ENCODE measurements at places on chromosomes 1 and 21. TPM values are rescaled to one million over a fixed set of nuclear protein-coding genes. Genes with fewer than 3 reads are reported as not detected.

DNA sequence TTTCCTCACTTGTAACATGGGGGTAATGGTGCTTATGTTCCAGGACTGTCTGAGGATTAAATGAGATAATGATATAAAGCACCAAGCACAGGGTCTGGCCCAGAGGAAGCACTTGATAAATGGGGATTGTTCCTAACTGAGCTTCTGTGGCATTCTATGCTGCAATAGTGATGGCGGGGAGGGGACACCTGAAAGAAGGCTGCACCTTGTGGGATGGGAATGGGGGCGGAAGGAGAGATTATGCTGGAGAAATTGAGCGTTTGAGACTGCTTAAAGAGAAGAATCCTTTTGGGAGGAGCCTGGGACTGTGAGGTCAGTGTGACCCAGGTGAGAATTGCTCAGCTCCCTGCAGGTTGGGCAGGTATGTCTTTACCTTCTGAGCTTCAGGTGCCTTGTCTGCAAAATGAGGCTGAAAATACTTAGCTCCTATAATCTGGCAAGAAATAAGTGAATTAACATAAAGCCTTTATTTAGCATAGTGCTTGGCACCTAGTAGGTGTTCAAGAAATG is 55.9 kb upstream of the CTPS1 start:
- DNase-seq, result no peak

DNA sequence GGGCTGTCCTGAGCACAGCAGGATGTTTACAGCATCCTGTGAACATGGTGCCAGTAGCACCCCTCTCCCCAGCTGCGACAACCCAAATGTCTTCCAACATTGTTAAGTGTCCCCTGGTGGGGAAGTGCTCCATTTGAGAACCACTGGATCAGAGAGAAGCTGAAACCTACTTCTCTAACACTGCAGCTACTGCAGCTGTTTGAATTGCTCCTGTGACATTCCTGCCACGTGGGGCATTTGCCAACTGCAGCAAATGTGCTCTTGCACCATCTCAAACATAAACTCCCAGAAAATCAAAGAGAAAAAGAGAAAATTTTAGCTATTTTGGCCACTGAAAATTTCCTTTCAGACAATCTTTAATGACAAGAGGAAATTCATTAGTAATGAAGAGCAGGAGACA is 11.0 kb downstream of the SLC2A5 start:
- DNase-seq, result no peak

DNA sequence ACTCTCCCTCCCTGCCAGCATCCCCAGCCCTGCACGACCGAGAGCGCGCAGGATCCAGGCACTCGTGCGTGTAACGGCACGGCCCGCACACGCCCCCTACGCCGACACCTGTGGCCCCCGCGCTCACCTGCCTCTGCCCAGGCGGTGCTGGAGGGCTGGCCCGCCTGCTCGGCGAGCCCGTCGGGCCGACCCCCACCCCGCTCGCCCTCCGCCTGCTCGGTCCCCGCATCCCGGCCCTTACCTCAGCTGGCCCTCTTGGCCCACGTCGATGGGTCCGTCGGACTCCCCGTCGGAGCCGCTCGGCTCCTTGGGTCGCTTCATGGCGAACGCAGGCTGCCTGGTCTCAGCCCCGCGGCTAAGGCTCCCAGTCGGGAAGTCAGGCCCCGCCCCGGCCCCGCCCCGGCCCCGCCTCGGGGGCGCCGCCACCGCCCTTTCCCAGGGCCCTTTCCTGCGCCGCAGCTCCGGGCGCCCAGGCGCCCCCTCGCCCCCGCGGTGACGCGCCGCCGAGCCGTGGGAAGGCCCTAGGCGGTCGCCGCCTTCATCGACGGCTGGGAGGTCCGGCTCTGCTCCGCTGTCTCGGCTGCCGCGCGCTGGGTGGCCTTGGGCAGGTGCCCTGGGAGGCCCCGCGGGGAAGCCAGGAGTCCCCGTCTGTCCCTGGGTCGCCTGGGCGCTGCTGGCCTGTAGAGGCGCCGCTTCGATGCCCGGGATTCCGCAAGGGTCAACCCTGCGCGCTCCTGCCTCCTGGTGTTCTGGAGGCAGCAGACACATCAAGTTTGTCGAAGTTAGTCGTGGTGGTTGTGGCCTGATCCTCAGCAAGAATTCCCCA is at the start of gene HEYL:
TSS of gene HEYL (minus strand) at position 339 of the 826 bp plus-strand sequence. CDS start at position 321, 18 bp downstream.
- DNase-seq, result peak; percentile 92

- no peak for DNase-seq
These were observed 7.0 kb downstream of the NAV1 start for GRCh38 chr1:201545851-201546492.

DNA sequence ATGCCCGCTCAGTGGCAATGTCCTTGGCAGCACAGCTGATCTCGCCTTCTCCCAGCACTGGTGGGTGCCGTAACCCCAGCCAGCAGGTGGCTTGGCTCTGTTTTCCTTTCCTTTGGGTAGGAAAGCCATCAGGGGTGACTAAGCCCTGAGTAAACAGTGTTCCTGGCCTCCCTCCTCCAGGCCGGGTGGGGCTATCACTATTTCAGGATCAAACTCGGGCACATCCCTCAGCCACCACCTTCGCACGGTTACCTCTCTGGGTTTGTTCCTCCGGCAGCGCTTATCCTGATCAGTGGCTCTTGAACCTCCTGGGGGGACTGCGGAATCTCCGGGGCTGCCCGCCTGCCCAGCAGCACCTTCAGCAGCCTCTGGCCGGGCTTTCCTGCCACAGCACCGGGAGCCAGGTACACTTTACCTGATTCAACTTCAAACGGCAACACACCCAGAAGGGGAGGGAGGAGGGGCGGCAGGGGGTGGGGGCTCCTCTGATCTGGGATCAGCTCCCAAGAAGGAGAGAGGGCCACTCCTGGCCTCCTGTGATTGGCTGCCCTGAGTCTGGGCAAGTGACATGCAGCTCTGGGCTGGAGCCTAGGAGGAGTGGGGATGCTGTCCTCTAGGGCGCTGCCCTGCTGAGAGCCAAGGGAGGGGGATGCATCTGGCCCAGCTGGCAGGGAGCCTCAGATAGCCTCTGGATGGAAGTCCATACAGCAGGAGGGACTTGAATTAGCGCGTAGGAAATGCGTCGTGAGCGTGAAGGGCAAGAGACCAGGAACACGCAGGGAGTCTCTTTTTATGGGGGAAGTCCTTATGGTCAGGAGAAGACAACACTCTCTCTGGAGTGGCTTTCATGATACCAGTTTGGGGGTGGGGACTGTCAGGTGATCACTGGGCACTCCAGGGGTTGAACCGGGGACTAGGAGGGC is at the start of gene ASCL5:
TSS of gene ASCL5 (minus strand) at position 353 of the 923 bp plus-strand sequence. CDS start 11,812 bp downstream, outside the sequence.
- DNase-seq, result peak; percentile 82

GRCh38 chr1:50620680-50621329 is 197.6 kb upstream of the DMRTA2 start:
- peak; percentile 22 for DNase-seq

Gene OR10Z1
- total RNA-seq, result not detected

DNA sequence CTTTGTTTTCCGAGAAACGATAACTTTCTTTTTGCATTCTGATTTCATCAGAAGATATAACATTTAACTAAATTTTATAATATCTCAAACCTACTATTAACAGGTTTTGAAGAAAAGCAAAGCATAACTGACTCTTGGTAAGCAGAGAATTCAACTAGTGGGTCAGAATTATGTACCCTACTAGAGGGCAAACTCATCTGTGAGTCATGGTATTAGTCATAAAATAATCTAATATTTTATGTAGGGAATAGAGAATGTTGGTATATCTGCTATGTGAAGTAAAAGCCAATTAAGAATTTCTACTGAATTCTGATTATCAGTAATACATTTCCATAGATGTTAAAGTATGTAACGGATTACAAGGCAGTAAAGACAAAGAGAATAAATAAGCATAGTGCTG is 56.8 kb downstream of the USP1 start:
- no peak for DNase-seq

- no peak for DNase-seq
These were observed 27.8 kb upstream of the CACYBP start for GRCh38 chr1:174971902-174972301.

- no peak for DNase-seq
These were observed 159.5 kb downstream of the SLC45A1 start for GRCh38 chr1:8477166-8477982.

- DNase-seq, result no peak
These were observed 2.1 kb downstream of the ELK4 start for GRCh38 chr1:205629751-205630150.

- DNase-seq, result no peak
These were observed 197.4 kb upstream of the GALNT2 start for GRCh38 chr1:229869687-229870086.

DNA sequence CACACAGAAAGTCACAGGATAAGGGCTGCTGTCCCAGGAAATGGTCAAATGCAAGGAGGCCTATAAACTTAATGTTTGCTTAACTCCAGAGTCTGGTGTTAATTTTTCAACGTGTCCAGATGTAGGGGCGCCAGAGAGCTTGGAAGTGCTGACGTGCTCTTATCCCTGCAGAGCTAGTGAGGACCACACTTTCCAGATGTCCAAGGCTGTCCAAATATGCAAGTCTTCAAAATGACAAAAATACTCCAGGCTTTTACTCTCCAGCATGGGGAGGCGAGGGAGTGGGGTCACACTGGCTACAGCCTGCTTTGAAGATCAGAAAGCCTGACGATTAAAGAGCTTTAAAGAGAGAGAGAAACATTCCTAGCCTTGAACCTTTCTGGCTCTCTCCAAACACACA is 57.6 kb downstream of the ABCA4 start:
- DNase-seq, result peak; percentile 63

Gene ARHGAP29
- total RNA-seq, result 22.8 TPM

GRCh38 chr1:227911376-227911775 is 36.4 kb downstream of the WNT9A start:
- no peak for DNase-seq

GRCh38 chr1:192632188-192632587 is 3.8 kb upstream of the RGS13 start:
- DNase-seq, result no peak

GRCh38 chr1:151342569-151342968 is 4.5 kb downstream of the RFX5 start:
- DNase-seq, result no peak

DNA sequence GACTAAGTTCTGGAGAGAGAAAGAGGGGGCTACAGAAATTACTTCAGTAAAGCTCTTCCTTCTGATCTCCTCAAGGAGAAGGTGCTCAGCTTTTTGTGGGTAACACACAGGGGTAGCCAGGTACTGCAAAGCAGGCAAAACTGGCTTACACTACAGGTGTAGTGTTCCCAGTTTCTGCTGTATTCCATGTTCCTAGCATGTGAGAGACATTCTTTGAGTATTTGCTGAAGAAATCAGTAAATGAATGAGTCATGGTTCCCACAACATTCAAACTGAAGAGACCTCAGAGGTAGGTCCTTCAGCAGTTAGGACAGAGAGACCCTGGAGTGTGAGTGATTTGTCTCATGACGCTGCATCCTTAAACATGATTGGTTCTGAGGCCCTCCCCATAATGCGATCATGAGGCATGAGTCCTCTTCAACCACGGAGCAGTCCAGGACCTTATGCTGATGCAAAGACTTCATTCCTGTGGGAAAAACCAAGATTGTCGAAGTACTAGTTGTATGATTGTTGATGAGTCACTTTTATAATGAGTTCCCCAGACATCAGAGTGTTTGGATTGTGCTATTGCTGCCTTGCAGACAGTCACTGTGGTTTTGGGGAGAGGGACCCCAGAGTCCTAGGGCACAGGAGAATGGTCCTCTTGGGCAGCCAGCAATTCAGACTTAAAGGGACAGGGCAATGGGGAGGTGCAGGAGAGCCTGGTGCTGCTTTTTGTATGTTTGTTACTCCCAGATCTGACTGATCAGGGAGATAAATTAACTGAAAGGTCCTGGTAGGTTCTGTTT is 2.7 kb upstream of the OR10J4 start:
- DNase-seq, result no peak

Gene SH2D1B
- total RNA-seq, result not detected

- no peak for DNase-seq
These were observed 938.1 kb downstream of the TTLL7 start for GRCh38 chr1:83060651-83061390.

Gene PPIAL4G
- not detected for total RNA-seq

GRCh38 chr1:167701510-167701909 is 20.3 kb upstream of the MPZL1 start:
- no peak for DNase-seq

Gene MCOLN3
- 15.8 TPM for total RNA-seq

DNA sequence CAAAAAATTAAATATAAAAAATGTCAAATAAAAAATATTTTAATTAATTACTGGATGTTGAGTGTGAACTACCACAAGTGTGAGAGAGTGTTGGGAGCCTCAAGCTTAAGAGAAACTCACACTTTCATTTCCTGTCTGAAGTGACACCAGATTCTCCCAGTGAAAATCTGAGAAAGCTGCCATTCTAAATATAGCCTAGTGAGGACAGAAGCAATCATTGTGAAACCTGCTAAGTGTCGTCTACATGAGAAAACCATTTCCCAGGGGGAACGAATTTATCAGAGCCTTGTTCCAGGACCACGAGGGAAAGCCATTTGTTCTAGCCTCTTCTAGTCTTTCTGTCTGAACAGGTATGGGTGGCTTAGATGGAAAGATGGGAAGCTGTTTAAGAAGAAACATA is 329.3 kb upstream of the PRMT6 start:
- no peak for DNase-seq

DNA sequence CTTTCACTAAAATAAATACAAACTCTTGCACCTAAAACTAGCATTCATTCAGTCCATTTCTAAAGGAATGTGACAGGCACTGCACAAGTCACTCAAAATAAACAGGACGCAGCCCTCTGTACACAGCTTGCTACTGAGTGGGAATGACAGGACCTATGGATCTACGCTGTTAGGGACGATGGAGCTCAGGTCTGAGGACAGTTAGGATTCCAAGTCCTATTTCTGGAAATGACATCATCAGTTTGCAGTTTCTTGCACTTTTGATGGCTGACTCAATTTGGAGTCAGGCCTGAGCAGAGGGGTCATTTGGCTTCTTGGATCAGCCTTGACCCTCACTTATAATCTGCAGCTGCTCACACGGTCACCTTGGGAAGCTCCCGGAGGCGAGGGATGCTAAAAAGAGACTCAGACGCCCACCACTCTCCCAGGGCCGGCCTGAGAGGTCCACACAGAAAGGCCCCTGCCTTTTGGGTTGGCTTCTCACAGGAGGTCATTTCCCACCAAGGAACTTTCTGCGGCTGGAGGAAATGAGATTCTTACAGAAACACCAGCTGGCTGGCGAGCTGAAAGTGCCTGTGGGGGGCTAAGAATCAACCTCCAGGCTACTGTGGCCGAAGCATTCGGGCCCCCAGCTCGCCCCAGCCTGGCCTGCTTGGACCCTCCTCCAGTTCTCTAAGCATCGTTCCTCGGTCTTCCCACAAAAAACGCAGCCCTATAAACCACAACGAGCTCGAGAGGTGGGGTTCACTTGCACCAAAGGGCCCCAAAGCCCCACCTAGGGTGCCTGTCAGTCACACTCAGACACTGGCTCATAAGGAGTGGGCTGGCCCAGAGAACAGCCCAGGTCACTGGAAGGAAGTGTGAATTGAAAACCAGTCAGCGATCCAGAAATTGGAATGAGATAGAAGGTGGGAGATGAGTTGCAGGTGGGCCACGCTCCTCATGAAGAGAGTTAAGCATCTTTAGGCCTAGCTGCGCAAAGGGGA is 8.9 kb upstream of the PDE9A start:
- DNase-seq, result no peak

Gene SPEN
- total RNA-seq, result 27.8 TPM

DNA sequence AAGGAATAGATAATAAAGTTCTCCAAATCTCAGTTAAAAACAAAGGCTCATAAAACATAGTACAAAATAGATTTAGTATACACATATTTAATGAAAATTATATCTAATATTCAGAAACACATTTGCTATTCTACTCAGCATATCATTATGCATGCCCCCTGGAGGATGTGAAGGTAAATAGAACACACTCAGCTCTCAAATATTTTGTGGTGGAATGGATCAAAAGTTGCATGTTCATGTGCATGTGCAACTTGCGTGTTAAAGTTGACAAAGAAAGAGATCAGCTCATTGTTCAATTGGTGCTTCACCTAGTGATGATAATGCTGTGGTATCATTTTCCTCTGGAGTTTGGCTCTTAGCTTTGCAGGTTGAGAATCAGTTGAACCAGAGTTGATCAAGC is 4.9 kb upstream of the ZNF644 start:
- DNase-seq, result no peak

All from body of pancreas (tissue), 4 donors.